Stimulated activated CD4-positive, alpha-beta T cell treated with anti-CD3 and anti-CD28 coated beads, Interleukin-1b, Interleukin-23, amount 100 ng/mL, for 1 hour (primary cell): ENCODE measurements at places on chromosomes 4 and X.

GRCh38 chr4:18291256-18291655 is 269.7 kb upstream of the LCORL start:
- no peak for DNase-seq

- no peak for DNase-seq
These were observed 45.0 kb upstream of the IL13RA1 start for GRCh38 chrX:118682258-118683014.

GRCh38 chr4:65383589-65384305 is 286.5 kb downstream of the EPHA5 start:
- no peak for DNase-seq

- DNase-seq: no peak
These were observed 274.4 kb downstream of the BANK1 start for GRCh38 chr4:102064747-102065442.

DNA sequence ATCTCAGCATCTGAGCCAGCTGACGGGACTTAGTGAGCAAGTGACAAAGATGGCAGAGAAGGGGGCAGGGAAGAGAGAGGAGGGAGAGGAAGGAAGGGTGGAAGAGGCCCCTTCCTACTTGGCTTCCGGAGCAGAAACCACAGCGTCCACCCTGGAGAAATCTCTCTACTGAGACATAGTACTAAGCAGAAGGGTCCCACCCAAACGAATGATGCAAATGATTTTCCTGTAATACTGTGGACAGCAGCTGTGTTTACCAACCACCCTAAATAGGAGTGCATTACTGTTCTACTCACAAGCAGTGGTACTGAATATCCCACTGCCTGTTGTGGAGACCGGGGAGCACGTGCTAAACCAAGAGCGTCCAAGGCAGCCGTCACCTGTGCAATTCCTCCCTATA is 29.4 kb downstream of the DTHD1 start:
- DNase-seq: no peak

DNA sequence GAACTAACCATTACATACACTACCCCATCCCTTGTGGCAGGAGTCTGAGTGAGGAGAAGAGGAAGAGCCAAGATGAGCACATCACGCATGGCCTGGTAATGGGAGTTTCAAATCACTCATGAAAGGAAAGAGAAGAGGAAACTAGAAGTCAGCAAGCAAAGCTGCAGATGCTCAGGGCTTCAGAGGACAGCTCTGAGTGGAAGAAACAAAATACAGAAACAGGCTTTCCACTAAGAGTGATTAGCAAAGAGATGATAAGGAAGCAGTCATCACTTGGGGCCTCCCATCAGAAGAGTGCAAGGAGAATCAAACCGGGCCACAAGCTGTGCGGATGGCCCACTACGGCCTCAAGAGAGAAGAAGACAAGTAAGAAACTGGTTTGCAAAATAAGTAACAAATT is 25.6 kb downstream of the KDR start:
- DNase-seq: no peak

GRCh38 chr4:8048856-8049676 is 109.4 kb upstream of the AFAP1 start:
- DNase-seq: no peak

DNA sequence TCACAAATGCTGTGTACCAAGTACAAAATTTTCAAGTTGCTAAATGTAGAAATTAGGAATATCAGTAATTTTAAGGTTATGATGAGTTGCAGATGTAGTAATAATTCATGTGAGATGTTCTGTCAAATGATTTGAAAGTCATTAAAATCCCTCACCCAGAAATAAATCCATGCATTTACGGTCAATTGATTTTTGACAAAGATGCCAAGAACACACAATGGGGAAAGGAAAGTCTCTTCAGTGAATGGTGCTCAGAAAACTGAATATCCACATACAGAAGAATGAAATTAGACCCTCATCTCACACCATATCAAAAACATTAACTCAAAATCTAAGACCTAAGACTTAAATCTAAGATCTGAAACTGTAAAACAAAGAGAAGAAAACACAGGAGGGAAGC is 12.9 kb upstream of the BMPR1B start:
- DNase-seq: no peak

DNA sequence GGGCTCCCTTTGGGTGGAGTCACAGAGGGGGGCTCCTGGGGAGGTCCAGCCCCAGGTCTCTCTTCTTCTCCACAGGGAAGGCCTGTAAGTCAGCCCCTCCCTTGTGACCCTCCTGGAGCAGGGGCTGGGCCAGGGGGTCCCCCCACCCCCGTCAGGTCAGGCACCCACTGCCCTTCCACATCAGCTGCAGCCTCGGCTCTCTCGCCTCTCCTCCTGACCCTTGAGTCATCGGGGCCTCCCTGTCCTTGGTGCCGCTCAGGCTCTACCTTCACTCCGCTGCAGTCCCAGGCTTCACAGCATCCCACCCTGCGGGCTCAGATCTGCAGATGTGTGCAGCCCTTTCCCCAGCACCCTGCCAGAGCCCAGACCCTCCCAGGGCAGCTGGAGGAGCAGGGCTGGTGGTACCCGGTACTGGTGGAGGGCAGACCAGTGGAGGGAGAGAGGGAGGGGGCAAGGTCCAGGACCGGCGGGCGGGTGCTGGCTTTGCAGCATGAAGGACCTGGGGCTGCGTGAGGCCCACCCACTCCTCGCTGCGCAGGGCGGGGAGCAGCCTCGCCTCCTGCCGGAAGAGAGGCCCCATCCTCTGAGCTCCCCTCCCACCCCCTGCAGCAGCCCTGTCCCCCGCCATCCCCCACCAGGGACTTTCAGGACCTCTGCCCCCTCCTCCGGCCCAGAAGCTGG is 117.1 kb downstream of the FAM53A start:
- no peak for DNase-seq

DNA sequence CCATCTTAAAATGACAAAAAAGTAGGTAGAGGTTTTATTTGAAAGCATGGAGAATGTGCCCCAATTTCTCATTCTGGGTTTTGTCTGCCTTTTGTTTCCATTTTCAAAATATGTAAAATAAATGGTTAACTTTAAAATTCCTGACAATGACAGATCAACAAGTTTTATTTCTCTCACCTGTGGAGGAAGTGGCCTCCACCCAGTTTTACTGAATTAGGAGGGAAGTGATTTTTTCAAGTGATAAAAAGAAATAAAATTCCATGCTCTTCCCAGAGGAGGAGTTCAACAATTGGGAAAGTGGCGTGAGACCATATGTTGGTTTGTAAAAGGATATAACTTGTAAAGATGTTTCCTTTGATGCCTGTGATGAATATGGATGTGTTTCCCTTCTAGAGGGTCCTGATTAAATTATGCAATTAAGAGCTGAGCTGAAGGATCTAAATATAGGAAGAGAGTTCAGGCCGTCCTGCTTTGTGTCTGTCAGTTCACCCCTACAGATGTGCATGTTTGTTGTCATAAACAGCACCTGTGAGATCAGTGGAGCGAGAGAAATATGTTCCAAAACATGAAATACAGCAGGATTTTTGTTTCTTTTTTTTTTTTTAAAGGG is 19.5 kb downstream of the SMAD1 start:
- no peak for DNase-seq

- no peak for DNase-seq
These were observed 9.8 kb downstream of the SCFD2 start for GRCh38 chr4:53355930-53356521.

- peak; percentile 10 for DNase-seq
These were observed 237 bp downstream of the ANKRD17 start for GRCh38 chr4:73258436-73258685.

- DNase-seq: no peak
These were observed 398.3 kb downstream of the PRDM5 start for GRCh38 chr4:120524237-120524636.

DNA sequence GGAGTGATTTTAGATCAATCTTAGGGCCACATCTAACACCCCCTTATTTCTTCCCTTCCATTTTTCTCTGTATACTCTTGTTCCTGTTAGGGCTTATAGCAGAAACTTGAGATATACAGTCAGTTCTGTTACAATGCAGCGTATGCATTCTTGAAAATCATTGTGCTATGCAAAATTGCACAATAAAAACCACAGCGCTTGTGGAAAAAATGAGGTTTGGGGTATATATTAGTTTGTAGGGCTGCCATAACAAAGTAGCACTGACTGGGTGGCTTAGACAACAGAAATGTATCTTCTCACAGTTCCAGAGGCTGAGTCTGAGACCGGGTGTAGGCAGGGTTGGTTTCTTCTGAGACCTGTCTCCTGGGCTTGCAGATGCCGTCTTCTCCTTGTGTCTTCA is 59.0 kb downstream of the WWC2 start:
- DNase-seq: no peak

DNA sequence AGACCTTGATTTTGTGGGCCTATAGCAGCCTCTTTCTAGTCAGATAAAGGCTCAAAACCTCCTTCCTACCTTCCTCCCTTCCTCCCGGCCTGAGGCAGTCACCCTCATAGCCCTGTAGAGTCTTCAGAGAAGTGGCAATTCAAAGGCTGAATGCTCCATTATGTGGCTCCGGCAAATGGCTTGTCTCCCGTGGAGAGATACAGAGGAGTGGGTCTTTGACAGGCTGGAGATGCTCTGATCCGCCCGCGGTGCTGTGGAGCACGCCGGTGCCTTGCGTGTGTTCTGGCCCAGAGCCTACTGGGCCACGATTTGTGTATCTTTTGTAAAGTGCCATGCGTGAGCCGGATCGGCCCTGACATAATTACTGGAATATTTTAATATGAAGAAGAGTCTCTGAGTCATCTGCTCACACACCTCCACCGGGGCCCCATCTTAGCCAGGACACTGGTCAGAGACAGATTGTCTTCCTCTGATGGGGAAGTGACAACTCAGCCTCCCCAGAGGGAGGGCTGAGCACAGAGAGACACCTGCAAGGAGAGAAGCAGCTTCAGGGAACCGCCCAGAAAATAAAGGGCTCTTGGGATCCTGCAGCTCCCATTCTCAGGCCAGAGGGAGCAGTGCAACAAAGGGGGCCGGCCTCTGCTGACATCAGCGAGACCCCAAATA is 88.7 kb downstream of the DCTD start:
- DNase-seq: no peak

DNA sequence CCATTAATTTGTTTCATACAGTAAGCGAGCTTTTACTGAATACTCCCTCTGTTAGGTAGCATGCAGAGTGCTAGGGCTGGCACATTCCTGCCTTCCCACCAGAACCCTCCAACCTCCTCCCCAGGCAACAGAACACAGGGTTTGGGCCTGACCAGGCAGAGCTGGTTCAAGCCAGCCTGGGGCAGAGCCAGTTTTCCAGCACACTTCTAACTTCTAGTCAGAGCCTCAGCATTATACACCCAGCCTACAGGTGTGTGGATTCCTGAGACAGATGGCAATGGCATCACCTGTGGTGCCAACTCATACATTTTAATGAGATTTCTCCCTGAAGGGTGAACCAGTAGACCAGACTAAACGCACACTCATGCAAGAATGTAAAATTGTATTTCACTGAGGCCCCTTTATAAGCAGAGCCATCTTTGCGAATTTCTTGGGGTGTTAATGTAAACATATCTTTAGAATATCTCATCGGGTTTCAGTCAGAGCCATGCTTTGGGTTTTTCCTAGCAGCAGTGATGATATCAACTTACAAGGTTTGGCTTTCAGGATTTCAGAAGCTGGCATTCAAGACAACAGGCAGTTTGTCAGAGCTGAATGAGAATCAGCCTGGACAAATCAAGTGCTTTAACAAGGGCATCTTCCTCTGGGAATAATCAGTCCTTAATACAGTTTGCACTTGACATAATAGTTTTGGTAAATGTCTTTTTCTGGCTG is 92.0 kb downstream of the GATB start:
- no peak for DNase-seq

GRCh38 chrX:63350465-63350877 is 661 bp downstream of the SPIN4 start:
- no peak for DNase-seq

- no peak for DNase-seq
These were observed 64.4 kb upstream of the ACSL4 start for GRCh38 chrX:109797311-109797975.

GRCh38 chr4:10346023-10346422 is 111.2 kb downstream of the ZNF518B start:
- DNase-seq: no peak

DNA sequence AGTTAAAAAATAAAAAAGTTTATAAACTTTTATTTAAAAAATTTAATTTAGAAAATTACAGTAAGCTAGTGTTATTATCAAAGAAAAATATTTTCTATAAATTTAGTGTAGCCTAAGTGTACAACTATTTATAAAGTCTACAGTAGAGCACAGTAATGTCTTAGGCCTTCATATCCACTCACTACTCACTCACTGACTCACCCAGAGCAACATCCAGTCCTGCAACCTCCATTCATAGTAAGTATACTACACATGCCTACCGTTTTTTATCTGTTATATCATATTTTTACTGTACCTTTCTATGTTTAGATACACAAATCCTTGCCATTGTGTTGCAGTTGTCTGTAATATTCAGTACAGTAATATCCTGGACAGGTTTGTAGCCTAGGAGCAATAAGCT is 129.0 kb upstream of the FAM47B start:
- DNase-seq: no peak

DNA sequence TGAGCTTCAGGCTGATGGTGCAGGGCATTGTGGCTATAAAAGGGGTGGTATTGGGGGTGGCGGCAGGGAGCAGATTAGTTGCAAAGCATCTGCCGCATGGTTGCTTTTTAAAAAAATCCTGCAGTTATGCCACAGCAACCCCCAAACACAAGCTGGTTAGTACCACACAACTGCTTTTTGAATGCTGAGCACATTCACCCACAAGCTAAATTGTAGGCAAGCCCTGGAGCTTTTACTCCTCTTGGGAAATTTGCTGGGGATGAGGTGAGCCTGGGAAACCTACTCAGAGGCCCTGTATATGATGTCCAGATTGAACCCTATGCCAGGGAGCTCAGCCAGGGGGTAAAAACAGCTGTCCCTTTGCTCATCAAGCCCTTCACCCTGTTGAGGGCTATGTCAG is 33.8 kb upstream of the TRIM2 start:
- no peak for DNase-seq

GRCh38 chrX:130120321-130120731 is 10.0 kb upstream of the ELF4 start:
- DNase-seq: no peak

DNA sequence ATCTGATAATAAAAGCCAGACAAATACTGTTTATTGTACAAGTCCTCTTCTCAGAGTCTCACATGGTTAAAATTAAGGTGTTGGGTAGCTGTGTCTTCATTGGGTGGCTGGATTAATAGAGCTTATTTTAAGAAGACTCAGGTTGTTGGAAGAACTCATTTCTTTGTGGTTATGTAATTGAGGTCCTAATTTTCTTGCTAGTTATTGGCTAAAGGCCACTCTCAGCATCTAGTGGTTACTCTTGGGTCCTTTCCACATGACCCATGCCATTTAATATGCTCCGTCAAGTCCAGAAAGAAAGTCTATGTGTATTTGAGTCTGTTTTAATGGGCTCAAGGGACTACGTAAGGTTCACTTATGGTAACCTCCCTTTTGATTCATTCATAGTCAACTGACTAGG is 1668.6 kb upstream of the AGA start:
- no peak for DNase-seq

GRCh38 chr4:17770845-17771244 is 10.6 kb downstream of the FAM184B start:
- DNase-seq: no peak

GRCh38 chr4:140595065-140595464 is 26.3 kb upstream of the UCP1 start:
- DNase-seq: no peak
